ENCODE measurements at places on chromosomes 5 and 9. TPM values are rescaled to one million over a fixed set of nuclear protein-coding genes. Genes with fewer than 3 reads are reported as not detected.
A peak's percentile ranks its signal among the peaks of the same experiment; 100 is the strongest.

GRCh38 chr9:114448706-114449105, 56.6 kb downstream of the WHRN start:
- DNase-seq: no peak

GRCh38 chr9:124006448-124007361, 4.9 kb upstream of the LHX2 start:
- DNase-seq: no peak

The FOXD4L3 gene
- total RNA-seq: not detected

The DELE1 gene
- total RNA-seq: 69.4 TPM

GRCh38 chr9:18474783-18475182, 830 bp downstream of the ADAMTSL1 start:
- no peak for DNase-seq

The SLC6A3 gene
- not detected for total RNA-seq

The WDR36 gene
- 19.0 TPM for total RNA-seq

The FAM221B gene
- 0.05 TPM for total RNA-seq

DNA sequence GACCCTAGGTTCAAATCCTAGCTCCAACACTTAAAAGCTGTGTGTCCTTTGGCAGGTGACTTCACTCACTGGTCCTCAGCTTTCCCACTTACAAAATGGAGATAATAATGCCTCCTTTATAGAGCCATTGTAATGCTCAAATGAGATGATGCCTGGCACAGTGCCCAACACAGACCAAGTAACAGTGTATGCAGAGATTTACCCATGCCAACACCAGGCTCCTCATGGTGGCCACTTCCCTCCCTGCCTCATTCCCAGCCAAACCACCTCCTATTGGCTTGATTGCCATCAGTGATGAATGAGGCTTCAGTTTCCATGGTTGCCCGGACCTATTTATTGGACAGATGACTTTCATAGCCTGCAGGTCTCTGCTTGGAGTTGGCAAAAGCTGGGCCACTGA, 469.4 kb downstream of the CDK5RAP2 start:
- no peak for DNase-seq

The NACC2 gene
- 20.3 TPM for total RNA-seq

DNA sequence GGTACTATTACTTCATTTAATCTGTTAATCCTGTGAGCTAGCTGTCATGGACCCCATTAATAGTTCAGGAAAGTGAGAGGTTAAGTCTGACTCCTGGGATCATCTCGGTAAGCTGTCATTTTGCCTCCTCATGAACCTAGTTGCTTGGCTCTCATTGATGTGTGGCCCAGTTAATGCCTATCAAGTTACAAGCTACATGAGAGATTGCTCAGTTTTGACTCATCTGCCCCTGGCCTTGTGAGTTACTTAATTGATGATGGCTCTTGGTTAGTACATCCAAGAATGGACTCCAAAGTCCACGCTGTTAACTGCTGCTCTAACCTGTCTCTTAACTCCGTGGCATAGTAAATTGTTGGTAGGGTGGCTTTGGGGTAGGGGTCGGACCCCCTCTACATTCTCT, 23.9 kb downstream of the LARP1 start:
- no peak for DNase-seq

DNA sequence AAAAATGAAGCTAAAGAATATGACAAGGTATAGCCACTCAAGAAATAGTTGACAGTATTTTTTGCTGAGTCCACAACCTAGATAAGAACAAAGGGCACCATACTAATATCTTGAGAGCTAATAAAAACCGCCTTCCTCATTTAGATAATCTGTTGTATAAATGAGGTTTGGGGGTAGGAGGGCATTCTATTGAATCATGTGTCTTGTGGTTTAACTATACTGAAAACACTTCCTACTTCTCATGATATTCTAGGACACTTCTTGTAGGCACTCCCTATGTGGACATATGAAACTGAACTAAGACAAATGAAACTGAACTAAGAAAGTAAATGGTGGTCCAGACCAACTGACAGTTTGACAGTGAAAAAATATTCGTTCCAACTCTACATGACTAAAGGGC, 1268.5 kb upstream of the C9orf72 start:
- no peak for DNase-seq

DNA sequence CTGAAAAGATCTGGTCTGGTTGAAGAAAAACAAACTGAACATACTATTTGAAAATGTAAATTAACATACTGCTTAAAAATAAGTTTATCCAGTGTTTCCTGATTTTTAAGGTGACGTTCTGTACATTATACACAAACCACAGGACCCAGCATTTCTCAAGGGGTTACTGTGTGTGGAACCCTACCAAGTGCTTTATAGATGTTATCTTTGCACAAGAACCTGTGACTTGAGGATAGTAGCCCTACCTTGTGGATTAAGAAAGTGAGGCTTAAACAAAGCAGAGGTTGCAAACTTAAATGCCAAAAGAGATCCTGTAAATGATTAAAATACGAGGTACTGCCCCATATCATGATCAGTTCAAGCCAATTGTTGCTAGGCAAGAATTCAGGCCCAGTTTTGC, 4.7 kb downstream of the KLF9 start:
- no peak for DNase-seq

DNA sequence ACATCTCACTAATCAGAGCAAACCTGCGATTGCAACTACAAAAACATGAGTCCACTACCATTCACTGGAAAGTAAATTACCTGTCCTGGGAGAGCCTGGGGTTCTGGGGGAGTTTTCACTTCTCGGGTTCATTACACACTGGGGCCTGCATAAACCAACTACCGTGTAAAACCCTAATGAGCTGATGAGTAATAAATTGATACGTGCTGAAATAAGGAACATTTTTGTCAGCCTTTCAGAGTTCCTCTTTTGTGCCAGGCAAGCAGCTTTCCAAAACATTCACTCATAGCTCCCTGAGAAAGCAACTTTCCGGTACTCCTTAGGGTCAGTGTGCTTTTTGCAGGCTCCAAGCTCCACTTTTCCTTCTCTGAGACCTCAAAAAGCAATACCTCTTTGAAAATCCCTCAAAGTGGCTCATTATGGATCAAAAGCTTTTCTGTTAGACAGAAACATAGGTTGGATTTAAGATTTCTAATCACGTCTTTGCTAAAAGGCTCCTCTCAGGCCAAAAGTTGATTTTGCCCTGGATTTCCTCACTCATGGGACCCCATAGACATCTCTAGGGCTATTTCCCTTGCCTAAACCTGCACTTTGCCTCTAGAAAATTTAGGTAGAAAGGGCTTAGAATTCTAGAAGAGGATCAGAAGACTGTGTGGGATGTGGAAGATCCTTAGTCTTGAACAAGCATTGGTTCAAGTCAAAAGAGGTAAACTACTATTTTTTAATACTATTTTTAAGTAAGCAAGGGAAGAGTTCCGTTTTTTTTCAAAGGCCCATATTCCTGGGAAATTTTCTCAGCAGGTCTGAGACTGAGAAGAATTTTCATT, 74.8 kb downstream of the ST8SIA4 start:
- DNase-seq: no peak

- no peak for DNase-seq
These were observed 92.0 kb downstream of the PHF2 start for GRCh38 chr9:93668261-93668871.

DNA sequence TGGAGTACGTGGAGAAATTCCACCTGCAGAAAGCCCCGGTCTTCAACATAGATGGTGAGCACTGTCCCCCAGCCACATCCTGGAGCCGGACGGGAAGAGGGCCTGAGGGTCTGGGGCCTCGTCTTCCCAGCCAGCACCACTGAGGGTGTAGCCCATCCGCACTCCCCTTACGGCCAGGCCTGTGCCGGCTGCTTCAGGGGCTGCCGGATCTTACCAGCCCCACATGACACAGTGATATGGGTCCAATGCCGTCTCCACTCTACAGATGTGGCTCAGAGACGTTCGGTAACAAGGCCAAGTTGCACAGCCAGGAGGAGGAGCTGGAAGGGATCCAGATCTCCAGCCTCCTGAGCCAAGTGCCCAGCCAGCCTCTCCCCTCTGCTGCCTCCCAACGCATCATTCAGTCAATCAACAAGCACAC, 21.3 kb downstream of the GLT6D1 start:
- no peak for DNase-seq

The UQCRQ gene
- 885 TPM for total RNA-seq

The ASPN gene
- 0.40 TPM for total RNA-seq

The TNC gene
- total RNA-seq: 5.0 TPM

The STKLD1 gene
- total RNA-seq: not detected

GRCh38 chr5:129120158-129120581, 25.6 kb downstream of the ISOC1 start:
- no peak for DNase-seq

- no peak for DNase-seq
These were observed 76.6 kb downstream of the NSUN2 start for GRCh38 chr5:6556089-6556801.

GRCh38 chr9:109319626-109320241, 1.1 kb downstream of the EPB41L4B start:
- DNase-seq: no peak

DNA sequence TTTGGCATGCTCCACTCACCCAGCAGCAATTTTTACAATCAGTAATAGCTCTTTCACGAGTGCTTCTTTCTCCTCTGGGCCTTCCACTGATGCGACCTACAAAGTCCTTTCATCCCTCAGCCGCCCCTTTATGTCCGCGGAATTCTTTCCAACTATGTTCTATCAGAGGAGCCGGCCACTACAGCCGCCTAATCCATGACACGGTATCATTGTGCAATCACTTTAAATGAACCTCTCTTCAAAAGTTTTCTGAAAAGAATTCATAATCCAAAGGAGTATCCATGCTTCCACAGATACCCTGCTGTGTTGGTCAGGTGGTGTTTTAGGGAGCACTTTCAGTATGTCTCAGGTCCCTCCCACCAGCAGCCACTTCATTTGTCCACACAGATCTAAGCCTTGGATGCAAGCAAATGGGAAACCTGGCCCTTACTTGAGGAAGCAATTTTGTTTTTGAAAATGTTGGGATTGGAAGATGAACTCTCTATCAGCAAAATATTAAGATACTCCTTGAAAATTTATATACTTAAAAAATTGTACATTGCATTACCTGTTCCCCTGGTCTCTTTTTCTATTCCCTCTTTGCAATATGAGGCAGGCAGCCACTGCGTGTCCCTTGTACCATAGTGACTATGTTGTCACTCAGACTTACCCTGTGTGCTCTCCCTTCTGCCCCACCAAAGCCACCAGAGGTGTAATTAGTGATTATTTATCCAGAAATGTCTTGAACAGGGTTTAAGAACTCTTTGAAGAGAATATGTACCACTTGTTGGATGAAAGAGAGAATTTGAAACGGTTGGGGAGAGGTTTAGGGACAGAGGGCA, 12.9 kb upstream of the MEF2C start:
- no peak for DNase-seq

The IL4 gene
- not detected for total RNA-seq

GRCh38 chr5:118407958-118408357, 580.4 kb downstream of the DTWD2 start:
- no peak for DNase-seq

DNA sequence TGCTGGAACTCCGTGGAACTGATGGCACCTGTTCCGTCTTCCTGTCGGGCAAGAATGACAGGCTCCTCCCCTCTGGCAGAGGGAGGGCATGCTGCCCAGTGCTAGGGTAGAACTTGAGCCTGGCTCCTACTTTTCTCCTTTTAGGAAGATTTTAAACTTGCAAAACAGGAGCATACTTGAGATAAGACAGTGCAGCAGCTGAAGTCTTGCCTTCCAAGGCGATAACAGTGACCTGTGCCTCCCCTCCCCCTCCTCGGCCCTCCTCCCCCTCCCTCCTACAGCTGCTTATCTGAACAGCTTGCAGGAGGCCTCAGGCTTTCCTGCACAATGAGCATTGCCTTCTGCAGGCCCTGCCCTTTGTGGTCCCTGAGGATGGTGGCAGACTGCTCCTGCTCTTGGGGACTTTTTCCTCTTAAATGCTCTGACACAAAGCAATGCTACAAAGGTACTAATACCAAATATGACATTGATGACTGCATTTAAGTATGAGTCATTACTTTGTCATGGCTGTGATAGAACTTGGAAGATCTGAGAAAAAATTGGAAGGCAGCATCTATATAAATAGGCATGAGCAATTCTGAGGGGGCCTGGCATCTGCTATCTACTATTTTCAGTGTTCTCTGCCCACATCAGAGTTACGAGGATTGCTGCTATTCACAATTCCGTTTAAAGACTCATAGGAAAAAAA, 2.0 kb downstream of the GADD45G start:
- peak; percentile 78 for DNase-seq

DNA sequence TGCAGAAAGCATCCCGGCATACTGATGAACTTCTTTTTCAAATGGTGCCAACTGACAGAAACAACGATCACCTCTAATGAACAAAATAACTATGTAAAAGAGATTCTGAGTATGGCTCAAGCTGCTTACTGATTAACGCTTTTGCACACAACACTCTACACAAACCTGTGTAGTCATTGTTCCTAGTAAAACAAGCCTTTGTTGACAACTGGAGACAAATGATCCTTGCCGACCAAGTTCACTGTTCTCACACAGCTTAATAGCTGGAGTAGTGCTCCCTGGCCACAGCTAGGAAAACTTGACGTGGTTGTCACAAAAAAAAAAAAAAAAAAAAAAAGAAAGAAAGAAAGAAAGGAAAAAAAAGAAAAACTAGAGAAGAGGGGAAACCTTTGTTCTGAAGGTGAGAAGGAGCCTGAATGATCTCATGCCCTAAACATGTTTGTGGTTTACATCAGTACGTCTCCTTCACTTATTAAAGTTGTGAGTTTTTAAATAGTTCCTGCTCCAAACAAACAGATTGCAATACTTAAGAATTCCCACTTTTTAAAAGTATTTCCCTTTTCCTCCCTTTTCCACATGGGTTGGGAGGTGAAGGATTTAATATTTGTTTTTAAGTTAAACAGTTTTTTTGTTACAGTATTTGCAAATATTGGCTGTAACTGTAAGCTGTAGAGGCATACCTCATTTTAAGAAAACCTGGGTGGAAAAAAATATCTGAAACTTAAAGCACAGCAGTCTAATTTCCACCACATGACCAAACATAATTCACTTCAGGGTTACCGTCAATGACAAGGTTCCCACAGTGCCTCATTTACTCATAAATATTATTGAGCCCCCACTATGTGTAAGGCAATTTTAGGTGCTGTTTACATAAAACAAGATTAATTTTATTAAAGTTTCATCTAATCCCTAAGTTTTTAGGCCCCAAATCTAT, 63.7 kb downstream of the GLIS3 start:
- DNase-seq: no peak

DNA sequence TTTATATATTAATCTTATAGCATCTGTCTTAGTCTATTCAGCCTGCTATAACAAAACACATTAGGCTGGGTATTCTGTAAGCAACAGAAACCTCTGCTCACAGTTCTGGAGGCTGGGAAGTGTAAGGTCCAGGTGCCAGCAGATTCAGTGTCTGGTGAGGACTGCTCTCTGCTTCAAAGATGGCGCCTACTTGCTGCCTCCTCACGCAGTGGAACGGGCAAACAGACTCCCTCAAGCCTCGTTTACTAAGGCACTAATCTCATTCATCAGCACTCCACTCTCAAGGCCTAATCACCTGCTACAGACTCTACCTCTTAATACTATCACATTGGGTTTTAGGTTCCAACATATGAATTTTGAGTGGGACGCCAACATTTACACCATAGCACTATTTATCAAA, 5.2 kb upstream of the TBC1D2 start:
- DNase-seq: no peak

DNA sequence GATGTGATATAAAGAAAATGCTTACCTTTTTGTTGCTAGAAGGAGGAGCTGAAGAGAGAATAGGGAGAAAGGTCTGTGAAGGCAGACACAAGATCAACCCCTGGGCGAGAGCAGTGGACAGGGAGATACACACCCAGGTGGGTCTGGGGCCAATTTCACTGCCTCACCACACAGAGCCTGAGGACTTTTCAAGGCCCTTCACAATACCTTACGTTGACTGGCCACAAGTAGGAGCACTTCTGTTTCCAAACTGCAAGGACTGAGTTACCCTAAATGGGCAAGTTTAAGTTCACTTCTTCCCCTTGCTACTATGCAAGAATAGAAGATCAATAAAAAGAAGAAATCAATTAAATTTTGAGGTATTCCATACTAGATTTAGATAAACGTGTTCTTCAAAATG, 174.5 kb upstream of the SLC12A2 start:
- peak; percentile 57 for DNase-seq

Data from colonic mucosa (tissue), 4 donors.